Smooth muscle cell of the brain vasculature (primary cell): ENCODE measurements at places on chromosomes 4 and X.
A peak's percentile ranks its signal among the peaks of the same experiment; 100 is the strongest.

DNA sequence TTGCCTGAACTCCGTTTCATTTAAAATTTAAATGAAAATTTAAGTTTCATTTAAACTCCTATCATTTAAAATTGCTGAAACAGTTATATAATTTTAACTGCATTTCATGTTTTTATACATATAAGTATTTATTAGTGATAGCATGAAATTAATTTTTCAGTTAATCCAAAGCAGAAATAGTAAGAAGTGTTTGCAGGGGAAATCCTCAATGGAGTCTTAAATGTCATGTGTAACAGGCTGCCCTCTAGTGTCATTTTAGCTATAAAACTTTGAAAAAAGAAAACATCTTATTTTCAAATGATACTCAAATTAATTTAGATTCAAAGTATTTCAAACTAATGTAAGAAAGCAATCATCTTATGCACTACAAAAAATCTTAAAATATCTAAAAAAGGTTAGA is 27.2 kb downstream of the TAPT1 start:
- peak; percentile 4 for DNase-seq

DNA sequence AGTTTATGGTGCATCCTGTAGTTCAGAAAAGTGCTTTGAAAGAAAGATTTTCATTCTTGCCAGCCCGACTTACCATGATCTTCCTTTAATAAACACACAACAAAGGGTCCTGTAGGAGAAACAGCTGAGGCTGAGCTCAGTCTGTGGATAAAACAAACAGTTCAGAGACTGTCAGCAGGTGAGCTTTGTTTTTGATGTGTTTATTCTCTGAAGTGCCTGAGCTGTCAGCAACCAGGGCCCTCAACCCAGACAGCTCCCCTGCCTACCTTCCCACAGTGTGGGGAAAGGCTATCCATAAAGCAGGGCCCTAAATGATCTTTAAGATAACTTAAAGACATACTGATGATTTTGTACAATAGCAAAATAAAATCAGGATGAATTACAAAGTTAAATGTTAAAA is 459.2 kb upstream of the GALNT7 start:
- DNase-seq = no peak

DNA sequence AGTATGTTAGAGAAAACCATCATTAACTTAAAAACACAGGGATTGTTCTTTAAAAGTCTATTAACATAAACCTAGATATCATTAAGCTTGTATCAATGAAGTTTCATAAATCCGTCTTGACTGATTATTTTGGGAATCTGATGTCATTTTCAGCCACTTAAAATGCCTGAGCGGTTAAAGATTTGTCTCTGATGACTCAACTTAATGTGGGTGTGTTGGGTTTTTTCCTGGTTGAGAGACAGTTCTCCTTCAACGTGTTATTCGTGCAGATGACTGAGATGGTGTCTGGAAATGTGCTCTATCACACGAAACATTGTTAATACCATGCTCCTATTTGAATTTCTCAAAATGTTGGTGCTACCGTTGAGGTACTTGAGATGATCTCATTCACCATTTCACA is 227.3 kb upstream of the TENM3 start:
- no peak for DNase-seq

DNA sequence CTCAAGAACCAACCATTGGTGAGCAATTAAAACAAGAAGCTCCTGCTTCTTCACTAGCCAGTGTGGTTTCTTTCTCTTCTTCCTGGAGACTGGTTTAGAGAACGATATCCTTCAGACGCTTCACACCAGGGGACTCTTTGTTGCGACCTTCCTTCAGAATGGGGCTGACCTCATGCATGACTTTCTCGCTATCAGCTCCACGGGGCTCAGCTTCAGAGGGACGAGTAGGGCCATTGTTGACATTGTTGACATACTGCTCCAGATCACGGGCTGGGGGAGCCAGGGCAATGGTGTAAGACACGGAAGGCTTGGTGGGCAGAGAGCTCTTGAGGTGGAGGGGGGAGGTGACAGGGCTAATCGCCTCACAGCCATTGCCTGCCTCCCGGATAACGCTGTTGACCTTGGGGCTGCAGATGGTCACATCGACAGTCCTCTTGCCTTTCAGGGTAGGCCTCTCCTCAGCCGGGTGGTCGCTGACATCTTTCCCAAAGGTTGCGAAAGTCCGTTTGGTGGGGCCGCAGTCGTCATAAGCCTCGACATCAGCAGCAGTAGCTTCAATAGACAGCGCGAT is 113.8 kb downstream of the PCDH19 start:
- DNase-seq = no peak

DNA sequence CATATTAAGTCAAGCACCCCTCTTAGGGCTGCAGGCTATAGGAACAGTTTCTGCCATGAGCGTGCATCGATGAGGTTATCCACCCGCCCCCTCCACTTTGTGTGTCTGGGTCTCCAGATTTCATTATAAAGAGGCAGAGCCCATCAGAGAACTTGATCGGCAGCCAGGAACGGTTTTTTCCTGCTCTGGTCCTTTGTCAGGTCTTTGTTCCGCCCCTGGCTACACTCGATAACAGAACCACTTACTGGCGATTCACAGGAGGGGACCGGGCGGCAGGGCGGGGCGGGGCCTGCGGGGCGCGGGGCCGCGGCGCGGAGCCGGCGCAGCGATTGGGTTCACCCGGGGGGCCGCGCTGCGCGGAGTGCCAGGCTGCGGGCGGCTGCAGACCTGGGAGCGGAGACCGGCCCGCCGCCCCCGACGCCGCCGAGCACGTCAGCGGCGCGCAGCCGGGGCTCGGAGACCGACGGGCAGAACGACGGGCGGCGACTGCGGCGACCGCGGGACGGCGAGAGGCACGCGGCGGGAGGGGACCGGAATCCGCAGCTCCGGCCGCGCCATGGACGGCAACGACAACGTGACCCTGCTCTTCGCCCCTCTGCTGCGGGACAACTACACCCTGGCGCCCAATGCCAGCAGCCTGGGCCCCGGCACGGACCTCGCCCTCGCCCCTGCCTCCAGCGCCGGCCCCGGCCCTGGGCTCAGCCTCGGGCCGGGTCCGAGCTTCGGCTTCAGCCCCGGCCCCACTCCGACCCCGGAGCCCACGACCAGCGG is at the start of gene SLC10A4:
Gene SLC10A4 (plus strand): TSS at position 338 of the 771 bp plus-strand sequence. CDS start 219 bp downstream, at position 557.
- DNase-seq = no peak
